ENCODE measurements at places on chromosomes 4 and X. TPM values are rescaled to one million over a fixed set of nuclear protein-coding genes. Genes with fewer than 3 reads are reported as not detected.

ZNF674 gene
- 6.4 TPM for total RNA-seq

DNA sequence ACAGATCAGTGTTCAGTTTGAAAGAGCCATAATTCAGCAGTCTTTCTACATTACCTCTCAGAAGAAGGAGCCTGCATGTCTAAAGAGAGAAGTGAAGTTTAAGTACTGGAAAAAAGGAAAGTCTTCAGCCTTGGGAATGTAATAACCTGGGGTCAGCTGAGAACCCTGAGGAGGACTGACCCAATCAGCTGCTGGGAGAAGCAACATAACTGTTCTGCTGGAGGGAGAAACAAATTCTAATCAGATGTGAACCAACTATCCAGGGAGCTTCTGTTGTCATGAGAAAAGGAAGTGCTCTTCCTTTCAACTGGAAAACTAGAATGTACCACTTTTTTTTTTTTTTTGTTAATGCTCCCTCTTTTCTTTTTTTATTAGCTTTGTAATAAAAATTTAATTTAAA is 64.5 kb upstream of the PDE5A start:
- H3K4me1 ChIP-seq: no peaks in the 10 kb centered on the region
- no peak overlapping the region for H3K27ac ChIP-seq
- no peaks in the 10 kb centered on the region for H3K27me3 ChIP-seq
- H3K4me3 ChIP-seq: no peak overlapping the region
- peaks cover 6% of the 10 kb centered on the region for H3K36me3 ChIP-seq
- DNase-seq: no peak

SLC26A1 gene
- total RNA-seq: 0.54 TPM

GRCh38 chr4:114807357-114807756 is 208.8 kb downstream of the UGT8 start:
- H3K4me3 ChIP-seq: no peak overlapping the region
- no peaks in the 10 kb centered on the region for H3K27me3 ChIP-seq
- no peaks in the 10 kb centered on the region for H3K4me1 ChIP-seq
- no peak overlapping the region for H3K27ac ChIP-seq
- no peak for DNase-seq

DNA sequence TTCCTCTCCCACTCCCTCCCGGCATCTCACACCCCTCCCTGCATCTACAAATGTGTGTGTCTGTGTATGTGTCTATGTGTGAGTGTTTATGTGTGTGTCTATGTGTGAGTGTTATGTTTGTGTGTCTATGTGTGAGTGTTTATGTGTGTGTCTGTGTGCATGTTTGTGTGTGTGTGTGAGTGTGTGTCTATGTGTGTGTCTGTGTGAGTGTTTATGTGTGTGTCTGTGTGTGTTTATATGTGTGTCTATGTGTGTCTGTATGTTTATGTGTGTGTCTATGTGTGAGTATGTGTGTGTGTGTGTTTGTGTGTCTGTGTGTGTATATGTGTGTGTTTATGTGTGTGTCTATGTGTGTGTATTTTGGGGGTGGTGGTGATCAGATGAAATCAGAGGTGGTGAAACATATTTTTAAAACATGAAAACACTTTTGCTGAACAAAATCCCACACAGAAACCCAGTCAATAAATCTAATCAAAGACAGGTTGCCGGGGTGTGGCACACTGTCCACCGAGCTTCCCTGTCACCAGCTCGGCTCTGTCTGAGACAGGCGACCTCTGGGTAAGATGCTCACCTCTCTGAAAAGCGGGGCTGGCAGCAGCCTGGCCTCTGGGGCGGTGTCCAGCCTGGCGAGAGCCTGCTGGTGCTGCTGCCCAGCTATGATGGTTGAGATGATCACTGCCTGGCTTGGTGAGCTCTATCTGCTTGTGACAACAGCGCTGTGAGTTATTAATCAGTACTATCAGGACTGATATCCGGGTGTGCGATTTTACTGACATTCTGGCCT is 186.7 kb upstream of the PSAPL1 start:
- H3K27me3 ChIP-seq: peaks cover 3% of the 10 kb centered on the region
- peak overlapping the region; percentile 36 for H3K27ac ChIP-seq
- no peak for DNase-seq
- peaks cover 15% of the 10 kb centered on the region for H3K4me1 ChIP-seq

DNA sequence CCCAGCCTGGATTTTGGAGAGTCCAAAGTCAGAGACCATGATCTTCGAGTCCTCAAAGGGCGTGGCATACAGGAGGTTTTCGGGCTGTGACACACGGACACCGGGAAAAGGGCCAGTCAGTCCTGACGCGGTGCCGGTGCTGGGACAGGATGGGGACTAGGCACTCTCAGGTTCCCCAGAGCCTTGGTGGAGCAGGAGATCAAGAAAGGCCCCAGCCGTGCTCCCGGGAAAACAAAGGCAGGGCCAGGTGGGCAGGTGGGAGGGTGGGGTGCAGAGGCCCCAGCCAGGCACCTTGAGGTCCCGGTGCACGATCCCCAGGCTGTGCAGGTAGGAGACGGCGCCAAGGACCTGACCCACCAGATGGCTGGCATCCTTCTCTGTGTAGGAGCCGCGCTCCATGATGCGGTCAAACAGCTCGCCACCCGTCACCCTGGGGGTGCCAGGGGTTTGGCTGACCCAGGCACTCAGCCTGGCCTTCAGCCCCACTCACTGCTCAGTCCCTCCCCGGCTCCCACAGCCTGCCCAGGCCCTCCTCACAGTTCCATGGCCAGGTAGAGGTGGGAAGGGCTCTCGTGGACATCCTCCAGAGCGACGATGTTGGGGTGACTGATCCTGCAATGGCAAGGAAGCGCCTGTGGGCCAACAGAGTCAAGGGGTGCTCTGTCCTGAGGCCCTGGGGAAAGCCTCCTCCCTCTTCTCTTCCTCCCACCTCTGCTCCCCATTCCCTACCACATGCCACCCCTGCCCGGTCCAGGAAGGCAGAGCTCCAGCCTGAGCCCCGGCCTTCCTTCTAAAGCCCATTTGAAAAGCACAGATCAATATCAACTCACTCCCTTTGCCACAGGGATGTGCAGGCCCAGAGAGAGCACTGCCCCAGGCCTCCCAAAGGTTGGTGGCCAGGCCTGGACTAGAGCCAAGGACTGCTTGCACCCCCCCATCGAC is 1.8 kb downstream of the PNCK start:
- H3K4me3 ChIP-seq: no peak overlapping the region
- H3K4me1 ChIP-seq: peaks cover 1% of the 10 kb centered on the region
- no peak for DNase-seq
- peaks cover 4% of the 10 kb centered on the region for H3K27me3 ChIP-seq
- no peaks in the 10 kb centered on the region for H3K36me3 ChIP-seq

DNA sequence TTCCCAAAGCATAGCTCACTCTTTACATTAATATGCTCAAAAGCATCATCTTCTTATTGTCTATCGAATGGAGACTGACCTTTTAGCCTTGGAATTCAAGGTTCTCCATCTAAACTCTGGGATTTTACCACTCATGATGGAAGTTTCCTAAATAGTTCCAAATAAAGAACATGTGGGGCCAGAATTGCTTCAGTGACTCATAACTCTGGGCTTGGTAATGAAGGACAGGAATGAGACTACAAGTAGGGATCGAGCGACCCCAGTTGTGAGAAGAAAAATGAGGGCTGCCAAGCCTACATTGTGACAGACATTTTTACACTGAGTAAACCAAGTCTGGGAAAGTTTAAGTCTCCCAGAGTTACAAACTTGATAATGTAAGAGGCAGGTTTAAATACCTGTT is 269.9 kb downstream of the CBLL2 start:
- H3K36me3 ChIP-seq: no peaks in the 10 kb centered on the region
- no peak overlapping the region for H3K27ac ChIP-seq
- H3K4me3 ChIP-seq: no peak overlapping the region
- peaks cover 1% of the 10 kb centered on the region for H3K27me3 ChIP-seq
- peaks cover 3% of the 10 kb centered on the region for H3K4me1 ChIP-seq

All from glutamatergic neuron (in vitro differentiated cells).